NCI-H2081 (cell line): ENCODE measurements at places on chromosomes 1 and 21.

- no peak for DNase-seq
These were observed 72.0 kb downstream of the SLC66A1 start for GRCh38 chr1:19384113-19384512.

- peak; percentile 80 for DNase-seq
These were observed 15.9 kb downstream of the KIAA1614 start for GRCh38 chr1:180928331-180929230.

DNA sequence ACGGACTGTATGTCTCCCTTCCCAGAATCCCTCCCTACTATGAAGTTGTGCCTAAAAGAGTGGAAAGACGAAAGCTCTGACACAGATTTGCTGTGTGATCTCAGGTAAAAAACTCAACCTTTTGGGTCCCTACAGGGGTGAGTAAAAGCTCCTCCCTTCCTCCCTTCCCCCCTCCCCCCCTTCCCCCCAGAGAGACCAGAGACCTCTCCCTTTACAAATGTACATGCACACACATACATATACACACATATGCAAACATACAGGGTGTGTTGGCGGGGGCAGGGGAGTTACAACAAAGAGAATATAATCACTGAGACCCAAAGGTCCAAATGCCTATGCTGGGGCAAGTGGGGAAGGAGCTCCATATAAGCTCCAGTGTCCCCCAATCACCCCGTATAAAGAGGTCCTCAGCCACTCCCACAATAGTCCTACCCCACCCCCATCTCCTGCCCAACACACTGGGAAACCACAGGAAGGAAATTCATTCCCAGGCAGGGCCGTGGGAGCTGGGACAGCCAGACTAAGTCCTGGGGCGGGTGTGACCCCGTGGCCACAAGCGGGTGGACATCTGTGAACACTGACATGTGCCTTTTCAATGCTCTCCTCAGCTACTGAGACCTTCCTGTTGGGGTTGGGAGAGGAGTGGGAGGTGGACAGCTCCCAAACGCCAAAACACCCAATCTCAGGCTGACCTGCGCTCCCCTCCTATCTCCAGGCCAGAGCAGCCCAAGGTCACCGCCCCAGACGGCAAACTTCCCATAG, 2.0 kb downstream of the MEF2D start:
- DNase-seq: no peak

DNA sequence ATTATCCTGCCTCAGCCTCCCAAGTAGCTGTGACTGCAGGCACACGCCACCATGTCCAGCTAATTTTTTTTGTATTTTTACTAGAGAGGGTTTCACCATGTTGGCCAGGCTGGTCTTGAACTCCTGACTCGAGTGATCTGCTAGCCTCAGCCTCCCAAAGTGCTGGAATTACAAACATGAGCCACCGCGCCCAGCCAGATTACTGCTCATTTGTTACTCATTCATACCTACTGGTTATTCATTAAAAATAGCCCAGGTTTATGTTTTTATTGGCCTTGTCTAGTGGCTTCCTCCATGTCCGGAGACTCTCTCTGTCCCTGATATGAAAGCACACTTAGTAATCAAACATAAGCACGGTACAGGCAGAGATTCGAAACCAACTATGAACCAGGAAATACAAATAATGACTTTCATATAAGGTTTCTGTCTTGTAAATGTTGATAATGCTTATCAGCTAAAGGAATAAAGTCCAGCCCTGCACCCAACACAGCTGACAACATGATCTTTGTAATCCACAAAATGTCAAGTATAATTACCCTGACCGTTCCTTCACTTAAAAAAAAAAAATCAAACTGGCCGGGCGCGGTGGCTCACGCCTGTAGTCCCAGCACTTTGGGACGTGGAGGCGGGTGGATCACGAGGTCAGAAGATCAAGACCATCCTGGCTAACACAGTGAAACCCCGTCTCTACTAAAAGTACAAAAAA, 50.4 kb upstream of the CXADR start:
- no peak for DNase-seq
